Fibroblast of the aortic adventitia (primary cell): ENCODE measurements at places on chromosomes 16 and 17.

DNA sequence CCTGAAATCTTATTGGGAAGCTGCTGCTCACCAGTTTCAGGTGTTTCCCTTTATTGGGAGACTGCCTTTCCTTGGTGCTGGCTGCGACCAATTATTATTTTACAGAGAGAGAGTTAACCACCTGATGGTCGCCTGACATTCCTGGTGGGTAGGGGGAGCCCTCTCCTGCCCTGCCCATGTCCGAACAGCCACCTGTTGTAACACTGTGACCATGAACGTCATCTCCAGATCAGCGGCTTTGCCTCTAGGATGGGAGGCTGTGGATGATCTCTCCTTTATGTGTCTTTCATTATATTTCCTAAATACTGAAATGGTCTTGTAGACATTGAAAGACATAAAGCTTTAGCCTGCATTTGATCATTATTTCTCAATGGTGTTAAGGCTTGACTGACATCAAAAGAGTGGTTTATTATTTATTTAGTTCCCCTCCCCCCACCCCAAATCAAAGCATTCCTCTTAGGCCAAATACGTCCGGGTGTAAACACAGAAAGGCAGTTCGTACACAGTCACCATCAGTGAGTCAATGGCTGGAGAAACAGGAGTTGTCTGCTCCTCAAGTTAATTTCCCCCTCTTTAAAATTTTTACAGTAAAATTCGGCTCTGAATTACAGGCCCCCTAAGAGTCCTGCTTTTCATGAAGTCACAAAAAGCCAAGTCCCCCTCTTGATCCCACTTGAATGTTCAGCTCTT lies 57.8 kb upstream of the CACNG5 start:
- no peak for DNase-seq

- DNase-seq = no peak
Measured at GRCh38 chr16:23353440-23353839, 51.3 kb downstream of the SCNN1B start.

GRCh38 chr17:74875977-74876593 lies 3.3 kb upstream of the FDXR start:
- no peak for DNase-seq

GRCh38 chr17:5587438-5588032 lies 3.2 kb upstream of the NLRP1 start:
- peak; percentile 85 for DNase-seq

- no peak for DNase-seq
Measured at GRCh38 chr17:28737770-28738679, 5.8 kb upstream of the TRAF4 start.

GRCh38 chr17:45869676-45870341 lies 24.5 kb upstream of the MAPT start:
- DNase-seq = no peak

DNA sequence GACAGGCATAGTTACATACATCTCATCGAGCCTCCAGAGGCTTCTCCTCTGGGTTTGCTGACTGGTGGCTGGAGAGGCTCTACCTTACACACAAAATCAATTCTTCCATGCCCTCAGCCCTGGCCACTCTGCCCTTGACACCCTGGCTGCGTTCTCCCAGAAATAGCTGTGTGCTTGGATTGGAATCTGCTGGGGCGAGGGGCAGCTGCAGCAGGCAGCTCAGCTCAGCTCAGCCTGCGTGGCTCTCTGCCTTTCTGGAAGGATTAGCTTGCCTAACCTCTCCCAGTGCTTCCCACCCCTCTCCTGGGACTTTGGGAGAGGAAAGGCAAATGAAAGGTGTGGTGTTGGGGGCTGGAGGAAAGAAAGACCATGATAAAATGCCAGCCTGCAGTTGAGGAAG lies 216.1 kb downstream of the ENGASE start:
- DNase-seq = no peak

- no peak for DNase-seq
Measured at GRCh38 chr17:31467502-31468256, 76.2 kb downstream of the RAB11FIP4 start.

- DNase-seq = no peak
Measured at GRCh38 chr17:29034510-29034909, 8.4 kb upstream of the PIPOX start.

- DNase-seq = peak; percentile 66
Measured at GRCh38 chr17:2056206-2057174, 1.6 kb downstream of the HIC1 start.

DNA sequence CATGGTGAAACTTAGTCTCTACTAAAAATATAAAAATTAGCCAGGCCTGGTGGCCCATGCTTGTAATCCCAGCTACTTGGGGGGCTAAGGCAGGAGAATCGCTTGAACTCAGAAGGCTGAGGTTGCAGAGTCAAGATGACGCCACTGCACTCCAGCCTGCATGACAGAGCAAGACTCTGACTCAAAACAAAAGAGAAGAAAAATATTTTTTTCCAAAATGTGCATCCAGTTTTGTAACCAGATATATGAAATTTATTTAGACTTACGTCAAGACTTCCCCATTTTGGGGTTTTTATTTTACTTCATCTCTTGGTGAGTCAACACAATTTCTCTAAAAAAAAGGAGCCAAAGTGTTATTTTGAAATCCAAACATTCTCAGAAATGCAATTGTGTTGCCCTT lies 5.5 kb upstream of the TM4SF5 start:
- no peak for DNase-seq

DNA sequence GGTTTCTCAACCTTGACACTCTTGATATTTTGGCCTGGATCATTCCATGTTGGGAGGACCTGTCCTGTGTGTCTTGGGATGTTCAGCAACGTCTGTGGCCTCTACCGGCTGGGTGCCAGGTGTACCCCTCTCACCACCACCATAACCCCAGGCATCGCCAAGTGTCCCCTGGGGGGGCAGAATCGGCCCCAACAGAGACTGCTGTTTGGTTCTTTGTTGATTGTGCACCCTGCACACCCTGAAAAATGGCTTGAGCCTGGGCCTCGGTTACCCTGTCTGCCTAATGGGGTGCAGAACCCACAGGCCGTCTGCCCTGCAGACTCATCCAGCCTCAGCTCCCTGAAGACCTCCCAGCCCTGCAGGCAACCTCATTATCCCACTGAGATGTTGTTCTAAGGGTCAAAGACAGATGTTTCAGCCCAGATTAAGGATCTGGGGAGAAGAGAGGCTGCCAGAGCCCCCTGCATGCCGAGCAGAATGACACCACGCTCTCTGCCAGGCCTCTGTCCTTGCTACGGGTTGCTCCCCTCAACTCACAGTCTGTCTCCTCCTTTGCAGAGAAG lies 9.2 kb downstream of the CACNG1 start:
- DNase-seq = no peak

GRCh38 chr16:54879681-54880080 lies 51.0 kb upstream of the IRX5 start:
- no peak for DNase-seq

DNA sequence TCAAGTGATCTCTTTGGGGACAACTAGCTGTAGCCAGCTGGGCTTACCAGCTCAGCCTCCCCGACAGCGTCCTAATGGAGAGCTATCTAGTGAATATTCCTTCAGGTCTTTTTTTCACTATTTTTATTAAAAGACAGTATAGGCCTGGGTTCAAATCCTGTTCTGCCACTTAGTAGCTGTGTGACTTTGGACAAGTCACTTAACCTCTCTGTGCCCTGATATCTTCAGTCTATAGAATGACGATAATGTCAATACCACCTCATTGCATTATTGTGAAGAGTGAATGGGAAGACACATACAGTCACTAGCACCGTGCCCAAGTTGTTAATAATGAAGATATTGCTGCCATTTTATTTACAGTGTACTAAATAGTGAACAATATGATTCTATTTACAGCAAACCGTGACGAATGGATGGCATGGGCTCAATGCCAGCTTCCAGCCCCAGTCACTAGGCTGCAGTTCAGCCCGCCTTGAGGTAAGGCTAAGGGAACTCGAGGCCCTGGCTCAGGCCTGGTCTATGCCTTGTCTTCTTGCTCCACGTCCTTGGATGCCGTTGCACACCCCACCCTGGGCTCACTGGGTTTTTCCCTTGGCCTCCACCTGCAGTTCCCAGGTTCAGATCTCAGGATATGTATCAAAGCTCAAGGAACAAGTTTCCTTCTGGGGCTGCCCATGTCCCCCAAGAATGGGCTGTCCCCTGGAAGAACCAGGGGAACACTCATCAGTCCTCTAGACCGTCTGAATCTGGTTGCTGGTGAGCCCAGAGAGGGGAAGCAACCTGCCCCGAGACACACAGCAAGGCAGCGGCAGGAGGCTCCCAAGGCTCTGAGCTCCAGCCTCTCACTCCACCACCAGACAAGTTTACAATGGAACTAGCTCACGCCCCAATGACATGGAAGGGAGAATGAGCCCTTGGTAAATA lies 95.4 kb upstream of the TNRC6C start:
- DNase-seq = no peak

GRCh38 chr17:13413001-13413400 lies 188.7 kb downstream of the HS3ST3A1 start:
- DNase-seq = peak; percentile 40

GRCh38 chr16:68332411-68333121 lies 21.7 kb downstream of the PRMT7 start:
- peak; percentile 31 for DNase-seq
